ENCODE measurements at places on chromosomes 6 and 20. TPM values are rescaled to one million over a fixed set of nuclear protein-coding genes. Genes with fewer than 3 reads are reported as not detected.

DNA sequence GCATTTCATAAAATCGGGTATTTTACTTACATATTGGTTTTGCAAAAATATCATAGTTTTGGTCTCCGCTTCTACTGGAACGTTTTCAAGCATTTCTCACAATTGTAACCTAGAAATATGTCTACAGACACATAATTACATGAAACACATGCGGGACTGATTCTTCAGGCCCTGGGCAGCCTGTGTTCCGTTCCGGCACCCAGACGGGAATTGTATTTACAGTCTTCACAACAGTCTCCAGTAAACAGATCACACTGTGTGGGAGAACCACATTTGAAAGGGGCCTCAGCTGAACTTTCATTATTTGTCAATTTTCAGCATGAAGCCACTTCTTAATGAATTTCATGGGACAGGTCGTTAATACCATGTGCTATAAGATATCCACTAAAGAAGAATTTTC, 196.9 kb downstream of the DST start:
- no peak for DNase-seq
- no peak overlapping the region for H3K4me3 ChIP-seq
- no peaks in the 10 kb centered on the region for H3K27me3 ChIP-seq
- H3K4me1 ChIP-seq, result peaks cover under 1% of the 10 kb centered on the region

DNA sequence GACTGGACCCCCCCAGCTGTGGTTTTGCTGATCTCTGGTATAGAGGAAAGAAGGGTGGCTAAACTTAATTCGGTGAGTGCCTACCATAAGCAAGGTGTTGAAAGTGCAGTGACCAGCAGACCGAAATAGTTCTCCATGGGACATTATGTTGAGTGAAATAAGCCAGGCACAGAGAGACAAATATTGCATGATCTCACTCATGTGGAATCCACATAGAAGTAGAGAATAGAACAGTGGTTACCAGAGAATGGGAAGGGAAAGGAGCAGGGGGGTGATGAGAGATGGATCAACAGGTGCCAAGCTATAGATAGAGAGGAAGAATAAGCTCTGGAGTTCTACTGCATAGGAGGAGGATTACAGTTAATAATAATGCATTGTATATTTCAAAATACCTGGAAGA, 9.7 kb upstream of the GCNT2 start:
- H3K27ac ChIP-seq, result no peak overlapping the region
- H3K4me3 ChIP-seq, result no peak overlapping the region
- H3K4me1 ChIP-seq, result no peaks in the 10 kb centered on the region
- H3K27me3 ChIP-seq, result no peaks in the 10 kb centered on the region
- no peak for DNase-seq

- peak overlapping the region; percentile 87 for H3K27ac ChIP-seq
- peaks cover 6% of the 10 kb centered on the region for H3K4me1 ChIP-seq
- no peak for DNase-seq
- H3K36me3 ChIP-seq, result no peaks in the 10 kb centered on the region
Observed at GRCh38 chr6:20810727-20811108, 276.5 kb downstream of the CDKAL1 start.

The SYCP2L gene
- total RNA-seq, result not detected

The FILIP1 gene
- total RNA-seq, result under 0.01 TPM

DNA sequence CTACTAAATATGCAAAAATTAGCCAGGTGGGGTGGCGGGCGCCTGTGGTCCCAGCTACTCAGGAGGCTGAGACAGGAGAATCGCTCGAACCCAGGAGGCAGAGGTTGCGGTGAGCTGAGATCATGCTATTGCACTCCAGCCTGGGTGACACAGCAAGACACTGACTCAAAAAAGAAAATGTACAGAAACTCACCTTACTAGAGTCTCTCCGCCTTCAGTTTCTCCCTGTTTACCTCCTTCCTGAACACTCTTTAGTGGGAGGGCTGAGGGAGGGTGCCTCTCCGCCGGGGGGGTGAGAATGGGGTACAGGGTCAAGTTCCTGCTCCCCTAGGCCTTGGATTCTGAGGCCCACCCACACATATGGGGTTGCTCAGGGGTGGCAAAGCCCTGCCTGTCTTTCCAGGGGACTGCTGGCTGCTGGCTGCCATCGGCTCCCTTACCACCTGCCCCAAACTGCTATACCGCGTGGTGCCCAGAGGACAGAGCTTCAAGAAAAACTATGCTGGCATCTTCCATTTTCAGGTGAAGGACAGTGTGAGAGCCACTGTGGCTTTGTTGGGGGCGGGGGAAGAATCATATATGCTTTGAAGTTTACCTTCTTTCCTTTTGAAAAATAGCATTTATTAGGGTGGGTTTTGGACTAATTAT, 13.4 kb downstream of the CAPN11 start:
- H3K4me3 ChIP-seq, result no peak overlapping the region
- 0 out of 2 replicates have a peak, but pooled peaks cover 2% of the 10 kb centered on the region for H3K4me1 ChIP-seq
- H3K27ac ChIP-seq, result no peak overlapping the region
- DNase-seq, result no peak
- H3K27me3 ChIP-seq, result peaks cover 23% of the 10 kb centered on the region

GRCh38 chr20:57806975-57807374, 97.2 kb upstream of the PMEPA1 start:
- peaks cover 23% of the 10 kb centered on the region for H3K27me3 ChIP-seq
- H3K27ac ChIP-seq, result no peak overlapping the region
- H3K4me3 ChIP-seq, result no peak overlapping the region
- H3K4me1 ChIP-seq, result no peaks in the 10 kb centered on the region
- DNase-seq, result no peak
- no peaks in the 10 kb centered on the region for H3K36me3 ChIP-seq

The WFDC10B gene
- total RNA-seq, result not detected

The MYBL2 gene
- total RNA-seq, result 21.7 TPM

DNA sequence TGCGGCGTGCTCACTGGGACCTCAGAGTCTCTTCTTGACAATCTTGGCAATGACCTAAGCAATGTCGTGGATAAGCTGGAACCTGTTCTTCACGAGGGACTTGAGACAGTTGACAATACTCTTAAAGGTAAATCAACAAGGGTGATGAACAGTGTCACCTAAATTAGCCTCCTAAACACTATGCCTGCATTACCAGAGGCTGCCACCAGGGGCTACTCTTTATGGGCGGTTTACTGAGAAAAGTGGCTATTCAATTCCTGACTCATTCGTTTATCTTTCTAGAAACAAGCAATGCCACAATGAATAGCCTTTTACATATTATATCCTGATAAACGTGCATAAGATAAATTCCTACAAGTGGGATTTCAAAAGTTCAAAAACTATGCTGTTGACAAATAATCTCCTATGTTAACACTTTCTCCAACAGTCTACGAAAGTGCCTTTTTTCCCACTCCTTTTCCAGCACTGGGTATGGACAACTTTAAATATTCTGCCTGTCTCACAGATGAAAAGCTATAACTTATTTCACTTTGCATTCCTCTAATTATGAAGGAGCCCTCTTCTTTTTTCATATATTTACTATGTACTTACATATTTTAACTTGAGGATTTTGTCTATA, 1.3 kb downstream of the BPIFA2 start:
- no peak overlapping the region for H3K4me3 ChIP-seq
- H3K27me3 ChIP-seq, result no peaks in the 10 kb centered on the region
- no peaks in the 10 kb centered on the region for H3K36me3 ChIP-seq
- DNase-seq, result no peak
- no peak overlapping the region for H3K27ac ChIP-seq

The GJA10 gene
- not detected for total RNA-seq

The BCAS4 gene
- 47.5 TPM for total RNA-seq

- no peak overlapping the region for H3K27ac ChIP-seq
- H3K4me1 ChIP-seq, result no peaks in the 10 kb centered on the region
Observed at GRCh38 chr6:73104921-73105320, 120.4 kb downstream of the KHDC1L start.

The C6orf15 gene
- total RNA-seq, result not detected

GRCh38 chr6:16238963-16239797, 793 bp downstream of the GMPR start:
- peaks cover 11% of the 10 kb centered on the region for H3K4me1 ChIP-seq
- H3K27ac ChIP-seq, result no peak overlapping the region
- no peaks in the 10 kb centered on the region for H3K27me3 ChIP-seq

- H3K4me1 ChIP-seq, result no peaks in the 10 kb centered on the region
- no peak overlapping the region for H3K27ac ChIP-seq
- DNase-seq, result no peak
Observed at GRCh38 chr6:152343735-152344360, 293.3 kb downstream of the SYNE1 start.

GRCh38 chr6:28597924-28598722, 72.4 kb downstream of the GPX5 start:
- DNase-seq, result no peak
- no peaks in the 10 kb centered on the region for H3K36me3 ChIP-seq
- H3K4me1 ChIP-seq, result no peaks in the 10 kb centered on the region
- H3K27me3 ChIP-seq, result no peaks in the 10 kb centered on the region
- H3K4me3 ChIP-seq, result peak overlapping the region; percentile 40

- H3K27me3 ChIP-seq, result no peaks in the 10 kb centered on the region
- no peaks in the 10 kb centered on the region for H3K36me3 ChIP-seq
- no peak overlapping the region for H3K4me3 ChIP-seq
- H3K27ac ChIP-seq, result no peak overlapping the region
- H3K4me1 ChIP-seq, result no peaks in the 10 kb centered on the region
Observed at GRCh38 chr20:60271597-60271996, 313.4 kb downstream of the CDH26 start.

The DSE gene
- 154 TPM for total RNA-seq

DNA sequence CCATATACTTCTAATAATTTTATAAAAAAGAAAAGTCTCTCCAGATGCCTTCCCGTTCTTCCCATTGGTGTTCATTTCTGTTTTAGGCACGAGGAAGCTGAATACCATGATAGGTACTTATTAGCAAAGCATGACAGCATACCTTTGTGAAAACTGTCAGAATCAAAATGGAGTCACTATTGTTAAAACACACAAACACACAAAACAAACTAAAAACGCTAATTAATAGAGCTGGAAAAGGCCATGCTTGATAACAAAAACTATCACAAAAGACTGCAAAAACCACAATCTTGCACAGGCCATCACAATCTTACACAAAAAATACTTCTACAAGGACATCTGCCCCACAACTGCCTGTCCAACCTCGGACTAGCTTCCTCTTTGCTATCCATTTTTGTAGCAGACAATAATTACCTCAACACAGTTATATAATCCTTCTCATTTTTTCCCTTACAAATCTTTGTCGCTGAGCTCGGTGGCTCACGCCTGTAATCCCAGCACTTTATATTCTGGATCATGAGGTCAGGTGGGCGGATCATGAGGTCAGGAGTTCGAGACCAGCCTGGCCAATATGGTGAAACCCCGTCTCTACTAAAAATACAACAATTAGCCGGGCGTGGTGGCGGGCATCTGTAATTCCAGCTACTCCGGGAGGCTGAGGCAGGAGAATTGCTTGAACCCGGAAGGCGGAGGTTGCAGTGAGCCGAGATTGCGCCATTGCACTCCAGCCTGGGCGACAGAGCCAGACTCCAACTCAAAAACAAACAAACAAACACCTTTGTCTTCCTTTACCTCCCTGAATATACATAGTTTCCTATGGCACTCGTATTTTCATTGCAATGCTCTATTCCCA, 3.2 kb upstream of the ABT1 start:
- no peak for DNase-seq
- no peak overlapping the region for H3K4me3 ChIP-seq
- no peaks in the 10 kb centered on the region for H3K27me3 ChIP-seq
- peaks cover 5% of the 10 kb centered on the region for H3K36me3 ChIP-seq

DNA sequence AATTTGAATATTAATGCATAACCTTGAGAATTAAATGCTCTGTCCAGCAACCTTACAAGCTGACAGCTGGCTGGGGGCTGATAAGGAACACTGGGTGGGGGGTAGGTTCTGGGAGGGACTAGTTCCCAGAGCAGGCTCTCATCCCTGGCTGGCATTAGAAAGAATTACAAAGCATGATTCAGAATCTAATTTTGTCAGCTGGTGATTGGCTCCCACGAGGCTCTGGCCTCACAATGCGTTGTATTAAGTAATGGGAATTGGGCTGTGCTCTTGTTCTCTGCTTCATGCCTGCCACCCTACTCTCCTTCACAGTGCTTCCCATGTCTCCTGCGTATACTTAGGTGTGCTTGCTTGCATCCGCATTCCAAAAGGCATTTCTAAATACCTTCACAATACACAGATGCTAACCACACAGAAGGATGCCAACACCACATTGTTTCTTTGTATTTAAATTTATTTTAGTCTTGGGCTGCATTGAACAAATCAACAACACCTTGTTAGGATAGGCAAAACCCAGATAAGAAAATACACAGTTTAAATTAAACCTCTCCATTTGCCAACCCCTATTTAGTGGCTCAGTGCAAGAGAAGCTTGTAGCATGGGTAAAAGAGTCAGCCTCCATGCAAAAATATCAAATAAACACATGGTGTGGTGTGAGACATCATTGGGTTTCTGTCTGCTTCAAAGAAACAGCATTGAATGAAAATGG, 434.5 kb upstream of the JAG1 start:
- H3K27me3 ChIP-seq, result no peaks in the 10 kb centered on the region
- no peak overlapping the region for H3K4me3 ChIP-seq
- no peaks in the 10 kb centered on the region for H3K36me3 ChIP-seq
- DNase-seq, result peak; percentile 39
- H3K27ac ChIP-seq, result no peak overlapping the region
- no peaks in the 10 kb centered on the region for H3K4me1 ChIP-seq

DNA sequence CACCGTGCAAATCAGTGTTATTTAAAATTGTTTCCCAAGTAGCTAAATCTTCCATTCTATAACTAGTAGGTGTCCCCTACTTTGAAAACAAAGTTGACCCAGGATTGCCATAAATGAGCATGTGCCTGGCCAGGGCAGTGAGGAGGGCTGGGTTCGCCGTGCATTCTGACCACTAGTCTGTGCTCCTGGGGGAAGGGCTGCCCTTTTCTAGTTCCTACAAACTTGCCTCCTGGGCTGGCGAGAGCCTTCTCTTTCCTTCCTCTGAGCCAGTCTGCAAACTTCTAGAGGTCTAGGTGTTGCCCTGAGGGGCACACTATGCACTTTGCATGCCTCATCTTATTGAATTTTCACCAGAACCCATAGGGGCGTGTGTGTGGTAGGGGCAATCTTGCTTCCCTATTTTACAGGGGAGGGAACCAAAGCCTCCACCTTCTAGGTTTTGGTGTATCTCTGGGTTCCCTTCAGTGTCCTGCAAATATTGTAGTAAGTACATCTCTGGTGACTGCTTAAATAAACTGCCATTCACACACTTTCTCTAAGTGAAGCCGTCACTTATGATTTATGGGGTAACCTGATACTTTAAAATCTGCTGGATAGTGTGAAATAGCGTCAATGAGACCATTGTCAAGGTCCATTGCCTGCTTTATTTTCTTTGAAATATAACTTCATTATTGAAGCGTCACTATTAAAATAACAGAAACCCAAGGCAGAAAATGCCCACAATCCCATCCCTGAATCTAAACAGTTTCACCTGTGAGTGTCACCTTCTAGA, 42.2 kb downstream of the CDH26 start:
- H3K36me3 ChIP-seq, result no peaks in the 10 kb centered on the region
- no peak for DNase-seq
- no peak overlapping the region for H3K4me3 ChIP-seq
- peaks cover 6% of the 10 kb centered on the region for H3K27me3 ChIP-seq
- H3K4me1 ChIP-seq, result no peaks in the 10 kb centered on the region

The MAPK13 gene
- 2.0 TPM for total RNA-seq

Measured in IMR-90 (cell line).